ENCODE measurements at places on chromosomes 3 and 15.

- no peak for DNase-seq
These were observed 5.3 kb downstream of the CASR start for GRCh38 chr3:122188737-122189136.

- no peak for DNase-seq
These were observed 396.0 kb upstream of the MCTP2 start for GRCh38 chr15:93835344-93835743.

DNA sequence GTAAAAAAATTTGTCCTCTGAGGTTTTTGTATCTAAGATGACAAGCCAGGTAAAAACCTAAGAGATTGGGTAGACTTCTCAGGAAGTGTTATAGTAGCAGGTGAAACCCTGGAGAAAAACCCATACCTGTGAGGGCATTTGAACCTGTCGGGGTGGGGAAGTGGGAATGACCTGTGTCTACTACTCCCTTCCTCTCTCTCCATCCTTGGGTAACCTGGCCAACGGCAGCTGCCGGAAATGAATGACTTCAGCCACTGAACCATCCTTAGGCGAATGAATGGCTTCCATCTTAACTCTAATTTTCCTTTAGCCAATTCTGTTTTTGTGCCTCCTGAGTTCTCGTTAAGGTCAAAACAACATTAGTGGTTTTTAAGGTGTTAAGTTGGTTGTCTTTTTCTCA lies 16.8 kb downstream of the GPR15 start:
- no peak for DNase-seq

DNA sequence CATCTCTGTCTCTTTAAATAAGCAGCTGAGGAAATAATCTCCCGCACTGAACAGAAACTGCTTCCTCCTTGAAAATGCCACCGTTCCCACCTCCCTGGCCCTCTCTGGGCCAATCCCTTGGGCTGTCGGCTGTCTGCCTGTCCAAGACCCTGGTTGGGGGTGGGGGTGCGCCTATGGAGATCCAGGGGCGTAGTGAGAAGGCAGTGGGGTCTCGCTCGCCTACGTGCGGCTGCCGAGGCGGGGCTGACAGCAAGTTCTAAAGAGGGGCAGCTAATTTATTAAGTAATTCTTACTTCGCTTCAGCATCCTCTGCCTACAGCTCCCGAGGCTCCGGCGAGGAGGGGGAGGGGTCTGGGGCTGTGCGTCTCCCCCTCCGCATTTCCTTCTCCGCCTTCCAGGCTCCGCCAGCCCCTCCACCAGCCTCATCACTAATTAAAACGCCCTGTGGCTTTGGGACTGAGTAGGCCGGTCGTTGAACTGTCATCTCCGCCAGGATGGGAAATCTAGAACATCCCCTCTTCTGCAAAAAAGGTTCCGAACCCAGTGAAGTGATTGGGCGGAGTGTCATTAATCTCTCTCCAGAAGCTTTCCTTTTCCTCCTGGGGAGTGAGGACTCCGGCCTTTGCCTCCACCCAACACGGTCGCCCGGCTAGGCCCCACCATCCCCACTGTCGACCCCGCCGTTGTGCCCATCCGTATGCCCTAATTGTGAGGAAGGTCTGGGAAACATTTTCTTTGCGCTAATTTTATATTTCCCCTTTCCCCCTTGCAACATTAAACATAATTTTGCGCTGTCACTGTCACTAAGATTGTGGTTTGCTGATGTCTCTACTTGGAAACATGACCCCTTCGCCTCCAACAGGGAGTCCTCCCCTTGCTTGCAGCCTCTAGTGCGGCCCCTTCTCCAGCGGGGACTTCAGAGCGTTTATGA lies 16.9 kb downstream of the NR2F2 start:
- DNase-seq = no peak

DNA sequence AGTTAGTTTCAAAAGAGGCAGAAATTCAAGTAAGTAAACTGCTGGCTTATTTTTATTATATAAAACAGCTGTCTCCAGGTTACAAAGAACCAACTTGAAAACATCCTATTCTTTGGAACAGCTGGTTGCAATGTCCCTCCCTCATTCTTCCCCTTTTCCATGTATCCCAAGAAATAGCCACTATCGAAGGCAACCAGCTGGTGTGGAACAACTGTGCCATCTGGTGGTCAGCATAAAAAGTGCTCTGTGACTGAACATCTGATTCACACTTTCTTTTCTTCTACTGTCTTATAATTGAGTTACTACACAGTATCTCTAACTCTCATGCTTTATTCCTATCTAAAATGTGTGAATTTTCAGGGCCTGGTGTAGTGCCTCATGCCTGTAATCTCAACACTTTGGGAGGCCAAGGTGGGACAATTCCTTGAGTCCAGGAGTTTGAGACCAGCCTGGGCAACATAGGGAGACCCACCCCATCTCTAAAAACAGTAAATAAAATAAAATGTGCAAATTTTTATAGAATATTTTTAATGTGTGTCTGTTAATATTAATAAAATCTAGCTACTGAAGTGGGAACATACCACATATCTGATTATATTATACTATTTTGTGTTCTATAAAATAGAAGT lies 9.6 kb downstream of the OSBPL11 start:
- peak; percentile 18 for DNase-seq

GRCh38 chr3:22951910-22952309 lies 251.2 kb upstream of the UBE2E2 start:
- DNase-seq = no peak

- no peak for DNase-seq
These were observed 114.7 kb downstream of the LRRC28 start for GRCh38 chr15:99366013-99366412.

DNA sequence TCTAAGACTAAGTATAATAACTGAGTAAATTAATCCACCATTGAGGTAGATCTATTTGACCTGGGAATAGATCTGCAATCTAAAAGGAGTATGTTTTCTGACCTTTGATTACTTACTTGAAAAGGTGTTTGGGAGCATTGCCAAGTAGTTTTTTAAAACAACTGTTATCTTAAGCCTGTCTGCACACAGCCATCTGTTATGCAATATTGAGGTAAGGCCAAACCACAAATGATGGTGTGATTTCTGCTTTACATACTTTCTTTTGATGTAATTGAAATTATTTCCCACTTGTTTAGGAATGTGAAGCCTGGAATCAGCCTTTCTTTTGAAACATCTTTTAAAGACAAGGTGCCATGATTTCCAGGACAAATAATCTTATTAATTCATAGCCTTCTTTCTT lies 274.0 kb downstream of the BBX start:
- no peak for DNase-seq

- no peak for DNase-seq
These were observed 108.3 kb upstream of the CHL1 start for GRCh38 chr3:88267-88666.

GRCh38 chr3:98964784-98965183 lies 63.3 kb upstream of the DCBLD2 start:
- DNase-seq = no peak

DNA sequence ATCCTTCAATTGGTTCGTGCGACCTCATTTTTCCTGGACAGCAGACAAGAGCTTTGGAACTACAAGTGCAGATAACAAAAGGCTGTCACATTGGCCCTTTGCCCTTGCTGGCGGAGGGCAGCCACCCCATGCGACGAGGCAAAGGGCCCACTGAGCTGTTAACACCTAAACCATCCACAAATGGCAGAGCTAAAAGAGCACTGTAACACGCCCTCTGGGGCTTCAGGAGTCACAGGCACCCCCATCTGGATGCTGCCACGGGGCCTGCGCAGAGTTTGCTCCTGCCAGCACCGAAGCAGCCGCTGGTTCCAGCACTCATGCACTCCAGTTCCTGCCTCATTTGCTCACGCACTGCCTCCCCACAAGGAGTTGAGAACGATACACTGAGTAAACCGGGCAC lies 524.9 kb downstream of the ZNF385D start:
- DNase-seq = no peak

DNA sequence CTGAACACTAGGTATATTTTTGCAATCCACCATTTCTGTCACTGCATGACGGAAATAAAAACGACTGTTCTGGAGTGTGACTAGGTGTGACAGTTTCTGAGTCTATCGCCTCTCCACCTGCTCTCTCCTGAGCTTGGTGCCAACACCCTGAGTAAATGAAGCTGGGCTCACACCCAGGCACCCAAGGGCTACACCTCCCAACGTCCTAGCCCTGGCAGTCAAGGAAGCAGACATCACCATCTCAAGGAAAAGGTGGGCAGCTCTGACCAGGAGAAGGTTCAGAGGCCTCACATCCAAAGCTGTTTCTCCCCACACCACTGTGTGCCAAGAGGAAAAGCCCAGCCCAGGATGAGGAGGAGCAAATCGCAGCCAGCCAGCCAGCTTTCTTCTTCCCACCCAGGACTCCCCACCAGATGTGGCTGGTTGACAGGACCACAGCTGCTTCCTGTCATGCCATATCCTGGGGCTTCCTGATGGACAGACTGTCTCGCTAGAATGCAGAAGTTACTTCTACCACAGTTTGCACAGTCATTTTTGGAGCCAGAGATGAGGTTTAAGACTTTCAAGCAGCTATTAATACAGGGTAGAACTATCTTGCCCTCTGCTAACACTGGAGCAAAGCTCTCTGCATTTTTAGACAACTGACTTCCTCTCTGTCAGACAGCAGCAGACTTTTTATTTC lies 3.3 kb downstream of the SCAMP2 start:
- DNase-seq = no peak
